ENCODE measurements at places on chromosomes 6 and 20.

DNA sequence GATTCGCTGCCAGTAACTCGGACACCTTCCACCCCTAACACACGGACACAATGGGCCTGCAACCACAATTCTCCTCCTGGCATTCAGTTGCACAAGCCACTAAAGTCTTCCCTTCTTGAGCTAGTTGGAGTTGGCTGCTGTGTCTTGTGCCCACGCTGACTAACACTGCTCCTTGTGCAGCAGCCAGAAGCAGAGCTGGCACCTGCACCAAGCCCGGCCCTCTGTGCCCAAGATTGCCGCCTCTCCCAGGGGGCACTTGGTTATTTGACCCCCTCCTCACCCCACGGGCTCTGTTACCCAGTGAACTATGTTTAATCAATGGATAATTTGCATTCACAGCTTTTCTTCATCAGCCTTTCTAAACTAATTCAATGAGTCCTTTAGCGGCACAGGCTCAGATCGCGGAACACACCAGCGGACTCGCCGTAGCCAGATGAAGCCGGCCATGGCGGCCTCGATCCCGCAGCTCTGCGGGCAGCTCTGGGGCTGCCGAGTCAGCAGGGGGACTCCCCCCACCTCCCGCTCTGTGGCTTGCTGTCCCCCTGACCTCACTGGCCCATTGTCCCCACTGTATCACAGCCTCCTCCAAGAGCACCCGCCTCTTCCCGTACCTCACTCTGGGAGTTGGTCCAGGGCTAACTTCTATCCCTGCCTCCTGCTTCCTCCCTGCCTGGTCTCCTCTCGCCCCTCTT is 94.8 kb upstream of the AFDN start:
- no peak for DNase-seq

DNA sequence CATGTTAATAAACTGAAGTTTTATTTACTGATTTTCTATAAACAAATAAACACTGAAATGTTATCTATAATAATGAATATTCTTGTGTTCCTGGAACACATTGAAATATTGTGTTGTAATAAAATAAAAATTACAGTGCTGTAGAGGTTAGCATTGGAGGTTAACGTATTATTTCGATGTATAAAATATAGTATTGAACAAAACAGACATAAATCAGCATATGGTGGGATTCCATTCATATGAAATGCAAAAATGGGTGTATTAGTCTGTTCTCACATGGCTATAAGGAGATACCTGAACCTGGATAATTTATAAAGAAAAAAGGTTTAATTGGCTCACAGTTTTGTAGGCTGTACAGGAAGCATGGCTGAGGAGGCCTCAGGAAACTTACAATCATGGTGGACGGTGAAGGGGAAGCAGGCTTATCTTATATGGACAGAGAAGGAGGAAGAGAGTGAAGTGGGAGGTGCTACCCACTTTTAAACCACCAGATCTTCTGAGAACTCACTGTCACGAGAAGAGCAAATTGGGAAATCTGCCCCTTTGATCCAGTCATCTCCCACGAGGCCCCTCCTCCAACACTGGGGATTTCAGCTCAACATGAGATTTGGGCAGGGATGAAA is 24.6 kb upstream of the BMP6 start:
- no peak for DNase-seq

- no peak for DNase-seq
These were observed 37.4 kb upstream of the RPL7L1 start for GRCh38 chr6:42841844-42842584.

DNA sequence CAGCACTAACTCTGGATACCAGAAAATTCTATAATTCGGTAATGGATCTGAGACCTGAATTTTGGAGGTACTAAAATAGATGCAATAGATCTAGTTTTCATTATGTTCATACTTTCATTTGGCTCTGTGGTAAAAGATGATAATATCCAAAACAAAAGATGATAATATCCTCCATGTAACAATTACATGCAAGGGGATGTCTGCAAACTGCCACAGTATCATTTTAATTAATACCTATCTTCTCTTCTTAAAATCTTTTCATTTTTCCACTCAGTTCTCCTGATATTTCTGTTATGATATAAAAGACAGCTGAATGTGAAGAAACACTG is 15.6 kb downstream of the BTN2A1 start:
- DNase-seq: no peak

DNA sequence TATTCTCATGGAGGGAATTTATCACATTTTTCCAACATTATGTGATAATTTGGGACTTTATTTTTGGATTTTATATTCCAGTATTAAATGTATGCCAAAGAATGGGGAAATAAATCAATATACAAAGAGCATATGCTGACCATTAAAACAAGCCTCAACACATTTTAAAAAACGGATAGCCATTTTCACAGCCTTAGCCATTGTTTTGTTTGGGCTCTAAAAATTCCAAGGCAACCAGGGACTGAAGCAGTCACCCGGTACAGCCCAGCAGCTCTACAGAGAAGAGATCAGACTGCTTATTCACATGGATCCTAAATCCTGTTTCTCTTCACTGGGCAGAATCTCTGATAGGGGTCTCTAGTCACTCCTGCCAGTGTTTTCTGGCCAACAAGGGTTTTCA is 150.2 kb upstream of the OGFRL1 start:
- DNase-seq: no peak

DNA sequence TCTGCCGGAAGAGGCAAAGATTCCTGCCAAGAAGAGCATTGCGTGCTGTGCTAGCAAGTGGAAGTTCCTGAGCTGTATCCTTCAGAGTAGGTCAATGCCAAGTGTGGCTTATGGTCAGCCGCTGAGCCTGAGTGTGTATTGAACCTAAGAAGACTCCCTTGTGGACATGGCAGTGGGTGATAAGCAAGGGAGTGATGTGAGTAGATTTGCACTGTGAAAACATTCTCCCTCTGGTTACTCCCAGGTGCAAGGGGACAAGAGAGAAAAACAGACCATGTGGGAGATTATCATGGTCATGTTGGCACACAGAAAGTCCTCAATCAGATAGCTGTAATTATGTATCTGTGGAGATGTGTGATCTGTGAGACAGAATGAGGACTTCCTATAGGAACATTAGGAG is 6.1 kb upstream of the TMEM74B start:
- no peak for DNase-seq

DNA sequence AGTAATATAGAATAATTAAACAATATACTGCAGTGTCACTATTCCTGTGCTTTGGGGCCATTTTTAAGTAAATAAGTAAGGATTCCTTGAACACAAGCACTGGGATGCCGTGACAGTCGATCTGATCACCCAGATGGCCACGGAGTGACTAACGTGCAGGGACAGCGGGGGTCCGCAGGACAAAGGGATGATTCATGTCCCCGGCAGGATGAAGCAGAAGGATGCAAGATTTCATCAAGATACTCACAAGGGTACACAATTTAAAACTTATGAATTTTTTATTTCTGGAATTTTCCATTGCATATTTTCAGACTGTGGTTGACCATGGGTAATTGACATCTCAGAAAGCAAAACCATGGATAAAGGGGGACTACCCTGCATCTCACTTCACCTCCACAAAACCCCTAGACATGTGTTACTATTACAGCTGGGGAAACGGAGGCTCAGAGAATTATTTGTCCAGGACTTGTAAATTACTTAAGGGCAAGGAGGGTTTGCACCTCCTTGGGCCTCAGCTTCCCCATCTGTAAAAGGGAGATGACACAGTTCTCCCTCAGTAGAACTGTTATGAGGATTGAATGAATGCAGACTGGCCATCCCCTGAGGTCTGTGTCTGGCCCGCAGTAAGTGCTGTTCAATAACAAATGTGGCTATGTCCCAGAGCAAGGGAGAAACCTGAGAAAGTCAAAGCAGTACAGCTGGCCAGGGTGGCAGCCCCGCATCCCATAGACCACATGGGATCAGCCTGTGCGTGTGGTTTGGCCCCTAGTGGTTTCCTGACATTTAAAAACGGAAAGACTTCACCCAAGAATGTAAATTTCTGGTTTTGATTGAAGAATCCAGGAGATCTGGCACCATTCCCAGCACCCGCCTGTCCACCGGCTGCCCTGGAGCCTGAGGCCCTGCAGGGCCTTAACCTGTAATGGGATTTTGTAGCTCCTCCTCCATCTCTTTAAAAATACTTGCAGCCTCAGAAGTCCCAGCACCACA is 235.5 kb downstream of the BMP7 start:
- DNase-seq: no peak

- DNase-seq: no peak
These were observed 43.4 kb upstream of the RNF144B start for GRCh38 chr6:18343741-18344140.

GRCh38 chr6:4304927-4305455 is 169.6 kb upstream of the ECI2 start:
- DNase-seq: no peak

- DNase-seq: no peak
These were observed 49.4 kb downstream of the ADAT2 start for GRCh38 chr6:143401068-143401446.

GRCh38 chr6:53246924-53247323 is 98.3 kb upstream of the GCM1 start:
- DNase-seq: no peak

DNA sequence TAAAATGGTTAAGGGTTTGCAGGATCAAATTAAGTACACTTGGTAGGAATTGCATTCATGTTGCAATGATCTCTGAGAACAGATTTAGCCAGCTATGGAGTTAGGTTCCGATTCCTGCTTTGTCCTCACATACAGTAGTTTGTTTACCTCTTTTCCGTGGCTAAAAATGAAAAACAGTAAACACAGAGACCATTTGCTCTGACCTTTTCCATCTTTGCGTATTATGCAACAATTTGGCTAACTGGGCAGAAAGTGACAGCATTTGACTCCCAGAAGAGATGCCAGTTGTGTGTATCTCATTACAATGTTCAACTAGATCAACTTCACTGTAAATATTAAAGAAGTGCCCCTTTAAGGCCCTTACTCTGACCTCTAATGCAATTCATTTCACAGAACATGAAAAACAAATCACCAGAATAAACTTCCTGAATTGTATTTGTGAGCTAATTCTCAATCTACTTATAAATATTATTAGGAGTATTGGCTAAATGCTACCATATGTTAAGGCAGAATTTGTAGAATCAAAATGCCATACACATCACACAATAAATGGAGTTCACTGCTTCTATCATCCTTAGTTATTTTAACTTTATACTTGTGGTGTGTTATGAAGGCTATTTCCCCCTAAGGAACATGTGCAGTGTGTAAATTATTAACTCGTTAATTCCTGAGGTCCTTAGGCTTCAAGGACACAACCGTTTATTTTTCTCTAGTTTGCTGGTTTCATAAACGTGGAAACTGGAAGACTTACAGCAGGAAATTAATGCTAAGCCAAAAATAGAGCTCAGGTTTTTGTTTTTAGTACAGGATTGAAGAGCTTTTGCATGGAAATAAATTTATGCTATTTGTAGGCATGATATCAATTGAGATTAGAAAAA is 380.7 kb upstream of the CITED2 start:
- no peak for DNase-seq

DNA sequence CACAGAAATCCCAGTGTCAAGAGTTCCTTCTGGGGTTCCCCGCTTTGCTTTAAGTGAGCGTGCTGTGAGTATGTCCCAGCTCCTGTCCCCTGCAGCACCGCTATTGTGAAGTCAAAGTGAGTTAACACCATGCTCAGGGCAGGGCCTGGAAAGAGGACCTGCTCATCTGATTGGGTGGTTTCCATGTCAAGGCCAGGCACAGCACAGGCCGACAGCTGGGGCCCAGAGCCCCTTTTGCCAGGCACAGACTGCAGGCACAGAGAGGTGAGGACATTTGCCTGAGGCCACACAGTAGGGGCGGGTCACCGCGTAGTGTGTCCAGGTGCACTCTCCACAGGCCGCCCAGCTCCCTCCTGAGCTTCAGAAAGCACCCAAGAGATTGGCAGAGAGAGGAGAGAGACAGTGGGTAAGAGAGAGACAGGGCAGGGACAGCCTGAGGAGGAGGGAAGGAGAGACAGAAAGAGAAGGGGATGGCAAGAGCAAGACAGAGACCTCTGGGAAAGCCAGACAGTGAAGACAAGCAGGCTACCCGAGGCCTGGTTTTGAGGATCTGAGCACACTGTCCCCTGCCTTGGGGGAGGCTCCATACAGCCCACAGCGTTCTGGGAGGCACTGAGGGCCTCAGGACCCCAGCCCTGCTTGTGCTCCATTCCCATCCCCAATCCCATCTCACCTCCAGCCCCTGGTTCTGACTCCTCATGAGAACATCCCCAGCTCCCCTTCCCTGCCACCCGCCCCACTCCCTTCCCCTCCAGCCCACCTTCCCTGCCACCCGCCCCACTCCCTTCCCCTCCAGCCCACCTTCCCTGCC is 6.5 kb upstream of the BPIFB1 start:
- no peak for DNase-seq

Data from stimulated activated naive CD8-positive, alpha-beta T cell treated with anti-CD3 and anti-CD28 coated beads, Interleukin-15, amount 100 ng/mL, for 72 hours (primary cell).